Stimulated activated CD8-positive, alpha-beta memory T cell treated with anti-CD3 and anti-CD28 coated beads, Interleukin-7, amount 100 ng/mL, for 4 hours (primary cell): ENCODE measurements at places on chromosomes 1 and 21.
A peak's percentile ranks its signal among the peaks of the same experiment; 100 is the strongest.

DNA sequence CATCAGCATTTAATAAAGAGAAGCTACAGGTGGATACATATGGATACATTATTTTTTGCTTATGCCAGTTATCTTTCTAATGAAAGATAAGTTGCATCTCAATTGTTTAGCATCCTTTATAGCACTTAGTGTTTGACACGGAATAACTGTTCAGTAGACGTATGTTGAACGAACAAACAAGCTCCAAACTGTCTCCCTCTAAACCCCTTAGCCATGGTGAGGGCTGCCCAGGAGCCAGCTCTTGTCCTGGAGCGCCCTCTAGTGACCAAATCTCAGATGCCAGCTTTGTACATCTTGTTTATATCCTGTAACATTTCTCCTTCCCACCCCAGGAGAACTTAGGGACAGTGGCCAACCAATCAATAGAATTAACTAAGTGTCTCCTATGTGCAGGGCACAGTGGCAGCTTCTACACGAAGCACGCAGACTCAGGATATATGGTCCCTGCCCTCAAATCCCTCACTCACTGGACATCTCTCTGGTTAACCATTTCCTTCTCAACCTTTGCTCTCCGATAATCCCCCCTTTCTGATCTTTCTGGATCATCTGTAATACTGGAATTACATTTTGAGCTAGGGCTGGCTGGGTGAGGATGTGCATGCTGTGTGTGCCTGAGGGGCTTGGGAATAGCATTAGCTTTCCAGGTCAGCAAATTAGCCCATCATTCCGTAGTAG is 22.9 kb downstream of the KCNA10 start:
- peak; percentile 63 for DNase-seq

DNA sequence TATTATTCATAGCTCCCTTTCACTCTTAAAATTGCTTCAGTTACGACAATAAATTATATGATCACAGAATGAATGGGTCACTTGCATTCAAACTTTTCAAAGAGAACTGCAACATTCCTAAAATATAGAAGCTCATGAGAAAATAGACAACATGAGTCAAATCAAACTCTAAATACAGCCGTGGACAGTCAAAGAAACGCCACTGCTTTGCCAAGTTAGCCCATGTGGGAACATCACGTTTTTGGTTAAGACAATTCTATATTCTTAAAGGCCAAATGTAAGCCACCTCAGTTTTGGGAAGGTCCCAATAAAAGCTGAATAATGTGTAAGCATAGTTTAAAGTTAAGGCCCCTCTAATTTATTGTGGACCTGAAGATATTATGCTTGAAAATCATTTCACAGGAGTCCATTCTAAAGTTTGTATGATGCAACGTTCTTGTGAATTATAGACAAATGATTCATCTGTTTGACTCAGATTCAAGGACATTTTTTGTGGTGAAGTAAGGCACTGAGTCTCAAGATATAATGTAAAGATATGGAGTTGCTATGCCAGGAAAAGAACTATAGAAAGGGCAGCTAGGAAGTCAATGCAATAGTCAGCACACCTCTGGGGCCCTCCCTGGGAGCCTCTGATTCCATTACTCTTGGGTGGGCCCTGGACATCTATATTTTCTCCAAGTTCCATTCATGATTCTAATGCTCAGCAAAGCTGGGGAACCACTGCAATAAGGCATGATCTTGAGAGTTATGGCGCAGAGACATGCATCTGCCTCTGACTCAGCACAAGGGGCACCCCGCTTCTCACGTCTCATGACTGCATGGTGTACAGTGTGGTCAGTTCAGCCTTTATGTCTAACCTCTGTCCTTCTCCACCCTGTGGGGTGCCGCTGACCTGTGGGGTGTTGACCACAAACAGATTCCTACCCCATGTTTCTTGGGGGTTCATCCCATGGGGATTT is 33.9 kb downstream of the ETS2 start:
- DNase-seq: no peak

GRCh38 chr1:24964811-24965570 is 34.9 kb upstream of the RUNX3 start:
- DNase-seq: peak; percentile 93

DNA sequence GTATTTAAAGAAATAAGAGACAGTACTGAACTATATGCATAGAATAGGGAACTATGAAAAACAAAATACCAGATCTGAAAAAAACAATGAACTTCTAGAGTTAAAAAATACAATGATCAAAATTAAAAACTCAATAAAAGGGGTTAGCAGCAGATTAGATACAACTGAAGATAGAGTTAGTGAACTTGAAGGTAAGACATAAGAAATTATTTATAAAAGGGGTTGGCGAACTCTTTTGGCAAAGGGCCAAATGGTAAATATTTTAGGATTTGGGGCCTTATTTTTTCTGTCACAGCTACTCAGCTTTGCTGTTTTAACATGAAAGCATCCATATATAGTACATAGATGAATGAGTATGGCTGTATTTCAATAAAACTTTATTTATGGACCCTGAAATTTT is 111.4 kb downstream of the ST3GAL3 start:
- DNase-seq: no peak
